ENCODE measurements at places on chromosomes 12 and 14.

GRCh38 chr14:32342847-32343194 lies 13.7 kb downstream of the AKAP6 start:
- no peak for DNase-seq

DNA sequence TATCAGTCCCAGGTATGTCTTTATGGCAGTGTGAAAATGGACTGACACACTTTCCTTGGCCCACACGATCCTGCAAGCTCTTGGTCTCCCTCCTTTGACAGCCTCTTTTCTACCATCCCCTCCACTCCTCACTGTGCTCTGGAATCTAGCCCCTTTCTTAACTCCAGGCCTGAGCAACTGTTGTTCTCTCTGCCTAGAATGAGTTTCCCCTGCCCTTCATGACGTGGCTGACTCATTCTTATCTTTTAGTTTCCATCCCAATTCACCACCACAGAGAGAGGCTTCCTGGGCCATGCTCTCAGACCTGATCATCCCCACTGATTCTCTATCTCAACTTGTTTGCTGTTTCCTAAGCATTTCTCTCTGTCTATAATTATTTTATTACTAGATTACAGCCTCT lies 157.4 kb upstream of the HMGA2 start:
- DNase-seq, result no peak

DNA sequence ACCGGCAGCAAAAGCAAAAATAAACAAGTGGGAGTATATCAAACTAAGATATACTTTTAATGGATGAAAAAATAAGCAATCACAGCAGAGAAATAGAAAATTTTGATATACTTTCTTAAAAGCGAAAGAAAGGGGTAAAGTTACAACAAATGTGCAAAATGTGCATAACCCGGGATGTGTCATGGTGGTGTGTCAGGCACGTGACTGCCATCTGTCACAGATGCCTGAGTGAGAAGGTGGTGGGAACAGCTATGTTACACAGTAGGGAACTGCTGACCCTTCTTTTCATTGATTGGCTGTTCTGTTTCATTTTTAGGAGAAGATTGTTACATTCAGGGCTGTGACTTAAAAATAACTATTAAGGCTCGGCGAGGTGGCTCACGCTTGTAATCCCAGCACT lies 168.1 kb upstream of the PELI2 start:
- no peak for DNase-seq

- no peak for DNase-seq
These were observed 3.4 kb downstream of the PPTC7 start for GRCh38 chr12:110579535-110580253.

- peak; percentile 76 for DNase-seq
These were observed 11.7 kb downstream of the TPCN1 start for GRCh38 chr12:113232840-113233585.

- DNase-seq, result no peak
These were observed 2.9 kb downstream of the ABHD12B start for GRCh38 chr14:50874757-50875156.

DNA sequence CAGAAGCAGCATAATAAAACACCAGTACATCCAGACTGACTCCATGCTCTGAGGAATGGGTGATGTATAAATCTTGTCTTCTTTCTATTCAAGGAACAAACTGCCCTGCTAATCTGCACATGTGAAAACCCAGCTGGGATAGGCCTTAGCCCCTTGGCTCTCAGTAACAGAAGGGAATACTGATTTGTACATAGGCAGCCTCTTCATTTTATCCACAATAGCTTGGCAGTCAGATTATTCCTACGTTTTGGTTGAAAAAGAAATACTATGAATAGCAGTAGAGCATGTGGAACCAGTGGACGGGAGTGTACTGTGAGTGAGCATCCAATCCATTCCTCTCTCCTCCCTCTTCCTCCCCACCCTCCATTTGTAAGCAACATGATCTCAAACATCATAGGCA lies 113.5 kb upstream of the ARHGAP5 start:
- no peak for DNase-seq

- DNase-seq, result no peak
These were observed 350.8 kb downstream of the LRFN5 start for GRCh38 chr14:41957459-41957858.

- no peak for DNase-seq
These were observed 3.9 kb downstream of the BCAT1 start for GRCh38 chr12:24945039-24945438.

- no peak for DNase-seq
These were observed 166.6 kb upstream of the HMGA2 start for GRCh38 chr12:65657635-65658034.

- DNase-seq, result no peak
These were observed 86.4 kb upstream of the PIWIL1 start for GRCh38 chr12:130251236-130251780.

- no peak for DNase-seq
These were observed 5.4 kb downstream of the DLK1 start for GRCh38 chr14:100731846-100732765.

All from right hindlimb (tissue), 1 donor.